ENCODE measurements at places on chromosomes 6 and 20.

DNA sequence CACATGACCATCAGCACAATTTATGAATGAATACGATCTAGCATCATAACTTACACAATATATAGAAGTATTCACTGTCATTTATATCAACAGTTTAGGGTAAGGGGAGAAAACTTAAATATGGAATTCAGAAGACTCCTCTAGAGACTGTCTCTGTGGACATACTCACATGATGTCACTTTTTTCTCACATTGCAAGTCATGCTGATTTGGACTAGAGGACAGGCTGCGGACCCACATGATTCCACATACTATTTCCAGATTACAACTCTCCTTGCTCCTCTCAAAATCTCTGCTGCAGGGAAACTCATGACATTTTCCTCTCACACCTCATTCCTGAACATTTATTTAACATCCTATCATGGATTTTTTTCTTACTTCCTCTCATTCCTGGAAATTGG is 13.4 kb downstream of the CRISP1 start:
- no peak for DNase-seq

DNA sequence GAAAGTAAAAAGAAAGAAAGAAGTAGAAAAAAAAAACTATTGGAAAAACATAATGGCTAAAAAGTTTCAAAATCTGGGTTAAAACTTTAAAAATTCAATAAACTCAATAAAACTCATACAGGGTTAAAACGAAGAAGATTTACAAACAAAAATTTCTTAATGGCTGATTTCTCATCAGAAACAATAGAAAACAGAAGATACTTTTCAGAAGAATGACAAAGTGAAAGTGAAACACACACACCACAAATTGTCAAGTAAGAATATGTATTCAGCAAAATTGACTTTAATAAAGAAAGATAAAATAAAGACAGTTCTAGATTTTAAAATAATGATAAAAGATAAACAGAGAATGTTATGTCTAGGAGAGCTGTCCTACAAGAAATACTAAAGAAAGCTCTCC is 618.9 kb upstream of the GJE1 start:
- no peak for DNase-seq

DNA sequence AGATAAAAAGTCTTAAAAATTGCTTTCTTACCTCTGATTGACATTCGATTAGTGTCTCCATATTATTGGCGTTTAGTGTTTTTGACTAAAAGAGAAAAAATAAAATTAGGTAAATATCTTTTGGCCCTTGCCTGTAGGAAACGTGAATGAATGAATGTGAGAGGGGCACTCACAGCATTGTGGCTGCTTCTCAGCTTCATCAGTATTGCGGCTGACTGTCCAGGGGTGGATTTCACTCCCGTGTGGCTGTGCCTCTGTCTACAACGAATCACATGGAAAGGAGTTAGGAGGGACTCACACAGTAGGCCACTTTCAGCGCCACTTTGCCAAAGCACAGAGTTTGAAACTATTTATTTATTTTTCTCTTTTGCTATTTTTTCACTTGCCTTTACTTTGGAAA is 844 bp downstream of the TAGAP start:
- DNase-seq: no peak

- no peak for DNase-seq
Measured at GRCh38 chr6:45115696-45116095, 212.4 kb upstream of the RUNX2 start.

- DNase-seq: no peak
Measured at GRCh38 chr6:111549746-111550145, 55.9 kb downstream of the TRAF3IP2 start.

DNA sequence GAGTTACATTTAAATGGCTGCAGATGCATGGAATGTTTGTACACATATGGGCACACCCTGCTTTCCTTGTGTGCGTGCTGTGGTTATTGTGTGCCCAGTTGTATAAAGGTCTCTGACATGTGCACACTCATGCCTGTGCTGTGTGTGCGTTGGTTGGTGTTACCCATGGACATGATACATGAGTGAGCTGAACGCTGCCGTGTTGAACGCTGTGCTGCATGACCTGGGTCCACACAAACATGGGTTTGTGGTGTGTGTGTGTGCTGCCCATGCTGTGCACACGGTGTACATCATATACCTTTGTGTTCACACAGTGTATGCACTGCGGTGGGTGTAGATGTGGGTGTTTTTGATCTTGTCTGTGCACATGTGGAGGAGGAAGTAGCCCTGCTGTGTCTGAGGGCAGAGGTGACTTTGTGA is 54.4 kb downstream of the TOX2 start:
- DNase-seq: no peak

DNA sequence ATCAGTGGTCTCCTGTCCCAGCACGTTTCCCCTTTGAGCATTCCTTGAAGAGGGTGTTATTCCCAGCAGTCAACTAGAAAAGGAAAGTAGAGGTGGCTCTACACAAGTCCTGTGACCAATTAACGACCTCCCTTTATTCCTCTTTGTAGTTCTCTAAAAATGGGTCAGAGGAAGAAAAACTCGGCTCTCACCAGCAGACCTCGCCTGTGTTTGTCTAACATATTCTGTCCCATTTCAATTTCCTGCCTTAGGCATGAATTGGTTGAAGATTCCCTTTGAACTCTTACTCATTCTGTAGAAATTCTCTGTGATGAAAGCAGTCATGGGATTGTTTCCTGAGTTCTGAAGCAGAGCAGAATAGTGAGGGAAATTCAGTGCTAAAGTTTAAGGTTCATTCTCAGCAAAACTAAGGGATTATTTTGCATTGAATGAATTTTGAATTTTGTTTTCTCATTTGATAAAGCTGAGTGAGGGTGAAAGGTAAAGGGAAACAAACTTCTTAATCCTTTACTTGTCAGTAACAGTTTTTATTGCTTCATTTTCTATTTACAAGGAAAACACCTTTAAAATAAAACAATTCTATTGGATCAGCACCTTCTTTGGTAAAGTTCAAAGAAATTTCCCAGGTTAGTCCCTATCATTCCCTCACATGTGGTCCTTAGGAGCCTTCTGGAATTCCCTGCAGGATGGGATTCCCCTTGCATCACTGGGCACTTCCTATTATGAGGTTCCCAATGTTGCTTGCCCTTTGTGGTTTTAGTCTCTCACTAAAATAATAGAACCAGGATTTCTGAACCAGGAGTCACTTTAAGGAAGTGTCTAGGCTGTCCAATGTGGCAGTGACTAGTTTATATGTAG is 105.8 kb downstream of the SLX4IP start:
- DNase-seq: no peak

DNA sequence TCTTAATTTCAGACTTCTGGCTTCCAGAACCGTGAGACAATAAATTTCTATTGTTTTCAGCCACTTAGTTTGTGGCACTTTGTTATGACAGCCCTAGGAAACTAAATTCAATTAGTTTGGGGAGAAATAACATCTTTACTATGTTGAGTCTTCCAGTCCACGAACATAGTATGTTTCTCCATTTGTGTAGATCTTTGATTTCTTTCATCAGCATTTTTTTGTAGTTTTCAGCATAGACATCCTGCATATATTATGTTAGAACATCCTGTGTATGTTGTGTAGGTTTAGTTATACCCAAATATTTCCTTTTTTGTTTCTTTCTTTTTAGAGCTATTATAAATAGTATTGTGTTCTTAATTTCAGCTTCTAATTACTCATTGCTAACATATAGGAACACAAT is 18.0 kb upstream of the HMGA1 start:
- no peak for DNase-seq

GRCh38 chr6:127510876-127511275 is 8.3 kb downstream of the MTCL3 start:
- DNase-seq: no peak

DNA sequence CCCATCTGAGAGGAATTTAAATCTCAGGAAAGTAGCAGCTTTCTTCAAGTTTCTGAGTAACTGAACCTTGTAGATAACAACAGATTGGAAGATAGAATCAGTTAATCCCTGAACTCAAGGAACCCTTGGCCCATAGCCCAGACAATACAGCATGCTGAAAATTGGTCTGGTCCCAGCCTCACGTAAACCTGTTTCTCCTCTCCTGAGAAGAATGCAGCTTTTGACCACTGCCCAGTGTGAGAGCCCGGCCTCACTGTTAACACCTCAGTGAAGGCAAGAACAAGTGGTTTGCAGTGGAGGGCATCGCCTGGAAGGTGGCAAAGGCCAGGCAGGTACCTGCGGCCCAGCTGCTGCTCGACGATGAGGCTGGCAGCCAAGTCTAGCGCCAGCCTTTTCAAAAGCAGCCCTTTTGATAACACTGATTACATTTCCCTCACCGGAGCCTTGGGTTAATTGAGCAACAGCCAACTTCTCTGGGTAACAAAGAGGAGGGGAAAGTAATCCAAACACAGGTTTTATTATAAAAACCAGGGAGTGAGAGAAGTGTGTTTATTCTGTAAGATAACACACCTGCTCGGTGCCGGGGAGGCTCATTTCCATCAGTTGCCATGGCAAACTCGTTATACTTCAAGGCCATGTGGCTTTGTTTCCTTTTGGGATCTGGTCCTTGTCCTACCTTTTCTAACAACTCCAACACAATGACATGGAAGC is 54.0 kb downstream of the TRAF3IP2 start:
- no peak for DNase-seq

DNA sequence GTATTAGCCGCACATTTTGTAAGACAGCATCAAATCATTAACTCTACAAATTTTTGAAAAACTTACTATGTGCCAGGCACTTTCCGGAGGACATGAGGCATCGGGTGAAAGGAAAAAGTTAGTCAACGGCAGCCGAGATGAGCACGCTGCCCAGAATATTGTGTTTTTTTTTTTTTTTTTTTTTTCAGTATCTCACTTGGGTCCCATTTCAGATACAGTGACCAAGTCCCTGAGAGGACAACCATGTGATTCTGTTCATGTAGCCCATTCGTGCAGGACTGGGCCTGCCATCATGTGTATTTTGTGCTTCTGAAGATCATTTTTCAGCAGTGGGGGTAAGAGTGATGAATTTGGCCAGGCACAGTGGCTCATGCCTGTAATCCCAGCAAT is 1.3 kb downstream of the SLA2 start:
- DNase-seq: peak; percentile 53

GRCh38 chr6:146357578-146358430 is 185.8 kb upstream of the RAB32 start:
- DNase-seq: peak; percentile 14

DNA sequence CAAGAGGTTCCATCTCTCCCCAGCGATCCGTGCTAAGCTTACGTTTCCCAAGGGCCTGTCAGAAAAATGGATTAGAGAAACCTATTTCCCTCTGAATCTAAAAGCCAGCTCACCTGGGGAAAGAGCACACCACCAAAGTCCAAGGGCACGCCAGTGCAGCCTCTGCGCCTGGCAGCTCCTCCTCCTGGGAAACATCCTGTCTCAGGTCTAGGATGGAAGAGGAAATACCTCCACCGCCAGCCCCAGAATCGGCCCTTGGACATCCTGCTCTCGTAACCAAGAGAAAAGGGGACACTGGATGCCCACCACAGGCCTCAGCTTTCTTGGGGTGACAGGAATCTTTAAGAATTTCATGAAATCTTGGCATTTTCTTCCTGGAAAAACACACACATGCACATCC is 18.7 kb downstream of the RAMACL start:
- DNase-seq: no peak

GRCh38 chr20:55160996-55161395 is 685.6 kb downstream of the DOK5 start:
- DNase-seq: no peak

GRCh38 chr6:26351544-26351953 is 13.4 kb upstream of the BTN3A2 start:
- no peak for DNase-seq

DNA sequence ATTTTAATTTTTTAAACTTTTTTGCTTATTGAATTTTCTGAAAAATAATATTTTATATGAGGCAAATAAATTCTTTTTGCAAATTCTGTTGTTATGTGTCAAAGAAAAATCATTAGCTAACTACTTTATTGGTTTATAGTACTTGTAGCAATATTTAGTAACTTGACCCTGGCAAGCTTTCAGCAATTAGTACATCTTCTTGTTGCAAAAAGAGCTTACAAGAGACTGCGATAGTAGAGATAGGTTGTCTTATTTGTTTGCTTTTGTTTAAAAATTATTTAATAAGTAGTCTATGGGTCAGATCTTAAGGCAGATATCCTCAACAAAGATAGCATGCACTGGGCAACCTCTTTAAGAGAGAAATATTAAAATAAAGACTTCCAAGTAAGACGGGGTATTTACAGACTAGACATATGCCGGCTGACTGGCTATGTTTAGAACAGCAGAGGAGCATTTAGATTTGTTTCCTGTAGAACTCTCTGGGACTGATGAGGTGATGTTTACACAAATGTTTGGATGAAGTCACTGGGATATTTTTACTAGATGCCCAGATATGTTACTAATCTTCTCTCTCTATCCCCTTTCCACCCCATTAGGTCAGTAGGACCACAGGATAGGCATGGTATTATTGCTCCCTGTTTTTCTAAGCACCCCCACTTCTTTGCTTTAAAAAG is 25.0 kb downstream of the VGLL2 start:
- DNase-seq: no peak

DNA sequence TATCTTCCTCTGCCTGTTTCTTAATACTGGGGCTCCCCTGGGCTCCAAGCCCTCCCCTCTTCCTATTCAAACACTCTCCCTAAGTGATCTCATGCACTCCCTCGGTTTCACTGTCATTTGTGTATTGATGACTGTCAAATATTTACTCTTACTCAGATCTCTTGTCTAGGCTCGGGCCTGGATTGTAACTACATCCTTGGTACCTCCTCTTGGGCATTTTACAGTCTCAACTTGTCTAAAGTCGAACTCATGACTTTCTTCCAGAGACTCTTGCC is 189.4 kb upstream of the PRDM1 start:
- no peak for DNase-seq

GRCh38 chr20:41734506-41734945 is 116.3 kb upstream of the CHD6 start:
- no peak for DNase-seq

DNA sequence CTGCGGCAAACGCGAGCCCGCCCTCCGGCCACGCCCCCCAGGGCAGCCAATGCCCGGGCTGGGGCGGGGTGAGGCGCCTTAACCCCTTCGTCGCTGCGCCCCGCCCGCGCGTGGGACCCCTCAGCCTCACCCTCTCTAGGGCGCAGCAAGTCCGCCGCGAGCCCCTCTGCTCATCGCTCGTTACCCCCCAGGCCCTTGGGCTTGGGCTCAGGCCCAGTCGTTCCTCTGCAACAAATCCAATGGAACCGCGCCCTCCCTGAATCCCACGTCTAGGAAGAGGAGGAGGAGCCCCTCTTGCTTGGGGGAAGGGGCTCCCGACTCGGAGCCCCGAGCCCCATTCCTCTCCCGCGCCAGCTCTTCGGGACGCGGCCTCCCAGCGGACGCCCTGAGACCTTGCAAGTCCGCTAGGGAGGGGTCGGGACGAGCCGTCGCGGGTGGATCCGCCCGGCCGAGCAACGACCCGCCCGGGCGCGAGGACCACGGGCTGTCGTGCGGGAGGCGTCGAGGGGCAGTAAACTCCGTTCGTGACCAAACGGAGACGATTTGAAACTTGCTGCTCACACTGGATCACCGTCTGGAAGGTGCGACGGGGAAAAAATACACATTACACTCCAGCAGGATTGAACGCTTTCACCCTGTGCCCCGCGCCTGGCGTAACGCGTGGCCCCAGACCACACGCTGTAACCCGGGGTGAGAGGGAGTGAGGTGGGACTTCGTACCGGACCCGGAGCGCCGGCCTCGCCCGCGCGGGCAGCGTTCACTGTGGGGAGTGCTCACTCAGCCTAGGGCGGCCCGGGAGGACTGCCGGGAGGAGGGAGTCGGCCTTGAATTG is 477 bp upstream of the LZTS3 start:
- no peak for DNase-seq
